Stimulated activated CD8-positive, alpha-beta memory T cell treated with anti-CD3 and anti-CD28 coated beads, Interleukin-4, amount 100 ng/mL, for 4 hours (primary cell): ENCODE measurements at places on chromosomes 7 and 10.

- no peak for DNase-seq
Observed at GRCh38 chr7:102992938-102993717, 80.3 kb downstream of the LRRC17 start.

GRCh38 chr7:20998309-20998708, 211.6 kb upstream of the SP8 start:
- no peak for DNase-seq

DNA sequence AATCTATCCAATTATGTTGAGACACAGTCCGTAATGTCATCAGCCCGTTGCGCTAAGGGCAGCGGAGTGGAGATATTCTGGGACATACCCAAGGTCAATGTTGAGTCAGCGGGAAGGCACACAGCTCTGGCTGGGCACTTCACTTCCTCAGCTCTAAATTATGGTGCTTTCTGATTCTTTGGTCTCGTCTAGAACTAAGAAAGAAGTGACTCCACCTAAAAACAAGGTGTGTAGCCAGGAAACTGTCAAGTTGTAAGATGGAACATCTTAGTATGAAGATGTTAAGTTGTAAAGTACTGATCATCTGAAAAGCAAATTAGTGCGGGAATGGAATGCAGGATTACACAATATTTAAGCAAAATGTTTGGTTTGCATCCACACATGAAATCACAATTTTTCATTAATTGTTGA, 43.1 kb downstream of the BAIAP2L1 start:
- no peak for DNase-seq

GRCh38 chr10:50607356-50607925, 16.3 kb downstream of the SGMS1 start:
- no peak for DNase-seq

DNA sequence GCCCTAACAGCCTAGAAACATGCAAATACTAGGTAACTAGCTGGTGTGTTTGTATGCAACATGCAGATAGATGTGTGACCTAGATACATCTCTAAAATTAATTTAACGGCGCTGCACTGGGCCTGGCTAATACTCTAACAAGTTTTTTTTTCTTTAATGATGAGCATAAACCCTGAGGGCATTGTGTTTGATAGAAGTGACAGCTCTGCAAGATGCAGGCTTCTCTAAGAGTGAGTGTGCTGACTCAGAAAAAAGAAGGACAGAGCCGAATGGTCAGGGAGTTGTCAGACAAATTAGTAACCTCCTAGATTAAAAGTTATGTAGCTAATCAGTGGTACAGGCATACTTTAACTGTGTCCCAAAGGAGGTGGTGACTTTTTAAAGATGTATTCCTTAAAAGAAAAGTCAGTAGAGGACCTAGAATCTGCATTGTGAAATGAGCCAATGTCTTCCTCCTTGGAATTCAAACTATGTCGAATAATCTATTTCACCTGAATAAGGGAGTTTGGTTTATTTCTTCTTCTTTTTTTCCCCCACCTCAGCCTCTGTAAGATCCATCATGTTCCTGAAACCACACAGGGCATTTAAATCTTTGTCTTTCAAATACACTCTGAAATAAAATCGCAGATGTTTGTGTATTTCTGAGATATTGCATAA, 315.1 kb downstream of the GFRA1 start:
- DNase-seq = no peak

GRCh38 chr10:125808047-125808446, 15.0 kb downstream of the UROS start:
- no peak for DNase-seq

- DNase-seq = no peak
Observed at GRCh38 chr7:99419323-99420021, 10.7 kb downstream of the BUD31 start.

- no peak for DNase-seq
Observed at GRCh38 chr7:48741545-48741944, 182.8 kb upstream of the CDC14C start.

GRCh38 chr7:17487343-17487742, 188.9 kb downstream of the AHR start:
- DNase-seq = no peak

GRCh38 chr10:103637927-103638557, 144.5 kb downstream of the NEURL1 start:
- DNase-seq = no peak

GRCh38 chr7:156886020-156886795, 6.8 kb downstream of the LMBR1 start:
- DNase-seq = no peak

DNA sequence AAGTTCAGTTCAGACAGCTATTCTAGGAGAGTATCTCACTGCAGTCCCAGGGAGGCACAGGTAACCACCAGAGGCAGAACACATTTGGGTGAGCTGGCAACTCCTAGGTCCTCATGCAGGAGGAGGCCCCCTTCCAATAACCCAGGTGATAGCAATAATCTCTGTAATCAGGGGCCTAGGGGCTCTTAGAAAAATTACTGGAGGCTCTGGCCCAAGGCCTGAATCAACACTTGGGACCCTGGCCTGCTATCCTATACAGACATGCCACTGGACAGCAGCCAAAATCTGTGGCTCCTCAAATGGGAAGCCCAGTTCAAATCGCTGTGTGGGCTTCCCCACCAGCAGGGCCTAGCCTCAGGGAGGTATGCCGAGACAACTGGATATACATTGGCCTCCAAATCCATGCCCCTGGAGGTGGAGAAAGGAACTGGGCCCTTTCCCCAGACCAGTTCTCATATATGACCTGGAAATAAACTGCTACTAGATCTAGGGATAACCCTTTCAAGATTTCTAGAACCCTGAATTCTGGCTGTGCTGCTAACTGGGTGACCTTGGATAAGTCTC, 1.6 kb downstream of the AVPI1 start:
- no peak for DNase-seq

GRCh38 chr7:82623812-82624211, 180.2 kb upstream of the CACNA2D1 start:
- no peak for DNase-seq

GRCh38 chr10:14326581-14326980, 4.1 kb downstream of the FRMD4A start:
- DNase-seq = no peak

GRCh38 chr7:65731562-65732035, 141.3 kb upstream of the VKORC1L1 start:
- no peak for DNase-seq

DNA sequence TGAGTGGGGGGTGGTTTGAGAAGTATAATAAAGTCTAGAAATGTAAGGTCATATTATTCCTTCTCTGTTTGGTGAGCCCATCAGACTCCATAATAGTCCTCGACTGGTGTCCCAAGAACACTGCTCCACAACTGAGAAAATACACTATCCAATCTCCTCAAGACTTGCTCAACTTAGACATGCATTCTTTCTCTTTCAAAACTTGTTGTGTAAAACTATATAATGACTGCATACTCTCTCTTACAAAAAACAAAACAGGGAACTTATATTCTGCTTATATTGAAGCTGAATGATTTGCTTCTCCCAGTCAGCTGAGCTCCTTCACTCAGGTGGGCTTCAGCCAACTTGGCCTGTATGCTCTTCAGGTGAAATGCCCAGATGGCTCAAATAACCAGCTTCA, 204.7 kb downstream of the ZNF365 start:
- no peak for DNase-seq

GRCh38 chr7:144787127-144787526, 48.7 kb downstream of the TPK1 start:
- no peak for DNase-seq

GRCh38 chr10:6395606-6396005, 184.5 kb downstream of the PRKCQ start:
- no peak for DNase-seq

GRCh38 chr10:20299034-20299736, 483.0 kb downstream of the PLXDC2 start:
- DNase-seq = no peak

DNA sequence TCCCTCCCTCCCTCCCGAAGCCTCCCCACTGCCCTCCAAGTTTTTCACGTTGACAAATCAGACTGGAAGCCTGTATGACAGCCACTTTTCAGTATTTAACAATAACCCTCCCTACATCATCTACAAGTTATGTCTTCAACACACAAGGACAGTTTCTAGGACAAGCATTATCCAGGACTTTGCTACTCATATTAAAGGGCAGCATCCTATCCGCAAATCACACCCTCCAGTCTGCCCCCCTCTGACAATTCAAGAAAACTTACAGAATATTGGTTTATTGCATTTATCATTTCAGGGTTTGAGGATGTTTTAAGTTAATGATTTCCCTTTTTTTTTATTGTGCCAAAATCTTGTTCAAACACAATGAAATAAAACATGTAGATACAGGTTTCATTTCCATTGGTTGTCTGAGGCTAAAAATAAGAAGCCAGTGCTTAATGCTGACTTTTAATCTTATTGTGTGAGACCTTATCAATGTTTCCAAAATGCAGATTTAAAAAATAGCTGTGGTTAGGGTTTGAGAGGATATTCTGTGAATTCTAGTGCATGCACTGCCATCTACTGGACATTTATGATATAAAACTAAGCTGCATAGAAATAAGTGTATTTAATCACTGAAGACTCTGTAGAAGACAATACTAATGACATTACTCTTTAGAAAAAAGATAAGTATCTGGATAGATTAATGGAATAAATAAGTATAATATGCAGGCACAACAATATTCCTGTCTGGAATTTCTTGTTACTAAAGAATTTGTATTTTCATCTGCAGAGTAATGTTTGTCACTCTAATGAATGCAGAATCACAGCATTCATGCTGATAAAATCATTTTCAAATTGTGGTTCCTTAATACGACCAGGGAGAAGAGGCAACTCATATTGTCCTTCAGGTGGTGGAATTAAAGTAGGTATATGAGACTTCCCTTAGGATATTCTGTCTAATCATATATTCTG, 64.1 kb downstream of the CAV1 start:
- DNase-seq = no peak

GRCh38 chr7:133349101-133349500, 96.2 kb downstream of the EXOC4 start:
- no peak for DNase-seq

GRCh38 chr10:82515256-82515655, 640.3 kb downstream of the NRG3 start:
- no peak for DNase-seq

DNA sequence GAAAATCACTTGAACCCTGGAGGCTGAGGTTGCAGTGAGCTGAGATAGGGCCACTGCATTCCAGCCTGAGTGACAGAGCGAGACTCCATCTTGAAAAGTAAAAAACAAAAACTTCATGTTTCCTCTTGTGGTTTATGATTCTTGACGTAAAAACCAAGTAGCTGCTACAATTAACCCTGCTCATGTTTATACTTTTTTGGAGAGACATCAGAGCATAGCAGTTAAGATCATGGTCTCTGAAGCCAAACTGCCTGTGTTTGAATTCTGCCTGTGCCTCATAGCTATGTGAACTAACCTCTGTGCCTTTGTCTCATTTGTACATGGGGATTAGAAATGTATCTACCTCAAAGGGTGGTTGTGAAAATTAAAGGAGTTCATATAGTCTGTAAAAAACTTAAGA, 27.2 kb downstream of the SUV39H2 start:
- DNase-seq = no peak

DNA sequence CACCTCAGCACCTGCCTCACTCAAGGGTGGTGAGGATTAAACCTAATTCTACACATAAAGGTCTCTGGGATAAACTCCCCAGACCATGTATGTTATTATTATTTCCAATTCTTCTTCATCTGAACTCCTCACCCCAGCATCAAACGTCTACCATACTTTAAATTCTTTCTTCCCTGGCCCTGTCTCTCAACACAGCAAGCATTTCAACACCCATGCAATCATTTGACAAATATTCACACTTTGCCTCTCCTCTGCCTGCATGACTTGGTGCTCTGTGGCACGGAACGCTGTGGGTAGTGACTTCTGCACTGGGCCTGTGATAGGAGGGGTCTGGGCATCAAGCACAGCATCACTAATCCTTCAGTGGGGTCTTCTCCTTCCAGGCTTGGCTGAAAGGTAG, 490.8 kb downstream of the TNS3 start:
- DNase-seq = no peak

GRCh38 chr7:56079450-56080185, 13.1 kb downstream of the PHKG1 start:
- DNase-seq = no peak

- DNase-seq = no peak
Observed at GRCh38 chr10:52746169-52746568, 26.4 kb downstream of the MBL2 start.

DNA sequence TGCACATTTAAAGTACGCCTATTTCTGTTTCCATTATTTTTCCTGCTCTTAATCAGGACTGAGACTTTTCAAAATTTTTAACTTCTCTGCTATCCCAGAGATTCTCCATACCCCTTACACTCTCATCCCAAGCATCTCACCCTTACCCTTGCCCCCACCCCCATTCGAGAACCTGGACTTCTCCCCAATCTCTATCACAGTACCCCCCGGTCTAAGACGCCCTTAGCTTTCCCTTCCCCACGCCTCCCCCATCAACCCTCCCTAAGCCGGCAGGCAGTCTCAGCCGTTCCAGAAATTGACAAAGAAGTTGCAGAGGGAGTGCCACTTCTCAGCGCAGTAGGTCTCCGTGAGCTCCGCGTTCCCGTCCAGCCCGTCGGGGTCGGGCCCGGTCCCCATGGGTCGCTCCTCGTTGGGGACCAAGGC, 1.4 kb downstream of the FGFBP3 start:
- DNase-seq = no peak

DNA sequence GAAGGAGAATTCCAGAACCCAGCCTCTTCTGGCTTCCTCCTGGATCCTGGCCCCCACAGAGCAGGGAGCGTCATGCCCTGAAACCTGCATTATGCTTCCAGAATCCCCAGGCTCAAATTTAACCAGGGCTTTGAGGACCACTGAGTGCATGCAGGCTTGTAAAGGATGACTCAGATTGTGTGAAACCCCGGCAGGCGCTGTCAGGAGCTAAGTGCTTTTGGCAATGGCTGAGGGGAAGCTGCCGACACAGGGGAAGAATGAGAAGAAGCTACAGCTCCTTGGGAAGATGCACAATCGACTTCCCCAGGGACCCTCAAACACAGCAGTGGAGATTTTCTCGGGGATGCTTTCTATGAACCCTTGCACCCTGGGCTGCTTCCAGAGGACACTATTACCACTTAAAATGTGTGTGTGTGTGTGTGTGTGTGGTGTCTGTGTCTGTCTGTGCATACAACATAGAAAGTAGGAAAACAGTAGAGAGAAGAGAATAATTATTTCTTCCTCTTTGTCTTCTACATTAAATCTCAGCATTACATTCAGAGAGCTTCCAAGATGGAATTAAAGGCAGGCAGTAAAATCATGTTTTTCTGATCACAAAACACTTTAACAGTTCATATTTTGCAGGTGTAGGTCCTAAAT, 183.5 kb upstream of the INHBA start:
- DNase-seq = no peak

DNA sequence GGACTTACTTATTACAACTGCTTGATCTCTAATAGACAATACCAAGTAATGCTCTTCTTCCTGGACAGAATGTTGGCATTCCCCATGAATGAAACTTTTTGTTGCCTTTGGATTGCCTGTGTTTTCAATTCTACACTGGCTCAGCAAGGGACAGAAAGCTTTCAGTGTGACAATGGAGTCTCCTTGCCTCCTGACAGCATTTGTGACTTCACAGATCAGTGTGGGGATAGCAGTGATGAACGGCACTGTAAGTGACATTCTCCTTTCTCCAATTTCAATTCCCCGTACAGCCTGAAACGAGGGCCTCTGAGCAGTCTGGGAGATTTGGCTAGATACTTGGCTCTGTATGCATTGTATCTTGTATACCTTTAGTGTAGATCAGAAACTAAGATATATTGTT, 290 bp downstream of the MALRD1 start:
- no peak for DNase-seq

GRCh38 chr7:137850571-137850970, 3.8 kb upstream of the DGKI start:
- DNase-seq = no peak

- DNase-seq = no peak
Observed at GRCh38 chr7:132541656-132542055, 34.6 kb downstream of the PLXNA4 start.

- DNase-seq = no peak
Observed at GRCh38 chr7:104962781-104963180, 51.2 kb upstream of the KMT2E start.
